Suprapubic skin (tissue), 4 donors: ENCODE measurements at places on chromosomes 2 and 18.

DNA sequence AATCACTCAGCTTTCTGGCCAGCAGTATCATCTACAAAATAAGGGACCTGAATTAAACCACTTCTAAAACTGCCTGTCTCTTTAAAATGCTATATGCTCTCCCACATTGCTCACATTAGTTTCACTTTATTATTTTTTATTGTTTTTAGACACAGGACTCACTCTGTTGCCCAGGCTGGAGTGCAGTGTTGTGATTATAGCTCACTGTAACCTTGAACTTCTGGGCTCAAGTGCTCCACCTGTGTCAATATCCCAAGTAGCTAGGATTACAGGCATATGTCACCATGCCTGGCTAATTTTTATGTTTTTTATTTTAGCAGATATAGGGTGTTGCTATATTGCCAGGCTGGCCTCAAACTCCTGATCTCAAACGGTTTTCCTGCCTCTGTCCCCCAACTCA is 591.3 kb upstream of the ZNF804A start:
- no peak for DNase-seq

GRCh38 chr2:234195516-234195915 is 145.0 kb downstream of the SPP2 start:
- DNase-seq = no peak

DNA sequence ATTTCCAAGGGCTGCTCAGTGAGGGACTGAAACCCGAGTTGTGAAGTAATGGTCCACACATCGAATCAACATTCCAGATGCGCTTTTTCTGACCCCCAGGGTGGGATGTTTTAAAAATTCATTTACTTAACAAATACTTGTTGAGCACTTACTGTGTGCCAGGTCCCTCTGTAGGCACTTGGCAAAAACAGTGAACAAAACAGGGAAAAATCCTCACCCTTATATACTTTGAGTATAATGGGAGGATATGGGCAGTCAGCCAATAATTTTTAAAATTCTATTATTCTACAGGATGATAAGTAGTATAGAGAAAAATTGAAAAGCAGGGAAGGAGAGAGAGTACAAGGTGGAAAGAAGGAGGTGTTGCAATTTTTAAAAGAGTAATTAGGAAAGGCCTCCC is 31.3 kb upstream of the AFTPH start:
- DNase-seq = no peak

- DNase-seq = no peak
Measured at GRCh38 chr18:70260683-70261082, 28.2 kb upstream of the SOCS6 start.

GRCh38 chr2:234401426-234401825 is 95.5 kb downstream of the ARL4C start:
- DNase-seq = no peak

GRCh38 chr2:96618596-96619283 is 19.4 kb downstream of the KANSL3 start:
- DNase-seq = no peak

GRCh38 chr2:75722687-75723086 is 12.0 kb upstream of the GCFC2 start:
- DNase-seq = no peak
